ENCODE measurements at places on chromosomes 1 and 21.

- DNase-seq, result no peak
Measured at GRCh38 chr1:169022648-169023047, 83.8 kb upstream of the ATP1B1 start.

DNA sequence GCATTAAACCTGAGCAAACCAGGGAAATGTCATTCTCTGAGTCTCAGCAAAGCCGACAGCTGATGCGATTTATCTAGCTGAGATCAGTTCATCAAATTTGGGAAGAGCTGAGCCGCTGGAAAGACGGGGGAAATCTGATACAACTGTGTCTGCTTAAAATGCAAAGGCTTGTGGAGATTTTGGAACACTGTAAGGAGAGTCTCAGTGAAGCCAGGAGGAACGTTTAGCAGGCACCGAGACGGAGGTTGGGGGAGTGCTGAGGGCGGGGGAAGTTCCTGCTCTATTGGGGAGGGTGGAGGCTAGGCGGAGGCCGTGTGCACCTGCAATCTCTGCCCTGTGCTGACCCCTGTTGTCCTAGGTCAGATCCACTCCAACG is 143.2 kb upstream of the CSF3R start:
- DNase-seq, result no peak

DNA sequence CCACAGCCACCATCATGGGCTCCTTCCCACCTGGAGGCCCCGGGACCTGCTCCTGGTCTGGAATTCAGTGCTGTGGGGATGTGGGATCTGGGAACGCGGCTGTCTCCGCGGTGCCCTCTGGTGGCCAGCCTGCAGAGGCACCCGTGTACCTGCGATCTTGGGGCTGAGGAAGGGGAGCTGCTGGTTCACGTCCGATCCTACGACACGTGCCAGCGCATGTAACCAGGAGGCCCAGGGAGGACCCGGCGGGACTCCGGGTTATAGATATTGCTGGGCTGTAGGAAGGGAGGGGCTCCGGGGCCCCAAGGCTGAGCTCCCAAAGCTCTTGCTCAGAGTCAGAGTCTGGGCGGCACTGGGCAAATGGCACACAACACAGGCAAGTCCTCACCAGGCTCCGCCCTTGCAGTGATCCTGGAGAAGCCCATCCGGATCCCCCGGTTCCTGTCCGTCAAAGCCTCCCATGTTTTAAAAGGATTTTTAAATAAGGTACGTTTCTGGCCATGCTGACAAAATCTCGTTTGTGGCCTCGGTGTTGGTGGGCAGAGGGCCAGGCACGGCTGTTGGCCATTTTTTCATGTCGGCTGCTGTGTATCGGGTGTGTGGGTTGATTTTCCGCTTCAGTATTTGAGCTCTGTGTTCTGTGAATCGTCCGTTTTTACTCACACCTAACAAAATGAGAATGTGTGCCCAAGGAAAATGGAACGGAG is 20.1 kb downstream of the FAAP20 start:
- DNase-seq, result peak; percentile 78

- DNase-seq, result peak; percentile 73
Measured at GRCh38 chr1:168613691-168614231, 37.4 kb downstream of the XCL1 start.

DNA sequence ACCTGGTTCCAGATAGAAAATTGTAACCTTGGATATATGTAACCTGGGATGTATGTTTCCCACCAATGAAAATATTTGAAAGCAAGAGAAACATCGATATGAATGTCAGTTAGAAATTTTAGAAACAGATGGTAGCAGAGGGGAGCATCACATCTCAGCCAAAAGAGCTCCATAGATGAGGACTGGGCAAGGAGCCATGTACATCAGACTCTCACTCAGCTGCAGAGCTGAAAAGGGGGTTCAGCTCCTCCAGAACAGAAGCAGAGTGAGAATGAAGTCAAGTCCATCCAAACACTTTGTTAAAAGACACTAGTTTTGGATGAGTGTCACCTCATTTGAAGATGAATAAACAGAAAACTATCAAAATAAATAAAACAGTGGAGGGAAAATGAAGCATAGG is 202.4 kb downstream of the HMCN1 start:
- DNase-seq, result no peak

DNA sequence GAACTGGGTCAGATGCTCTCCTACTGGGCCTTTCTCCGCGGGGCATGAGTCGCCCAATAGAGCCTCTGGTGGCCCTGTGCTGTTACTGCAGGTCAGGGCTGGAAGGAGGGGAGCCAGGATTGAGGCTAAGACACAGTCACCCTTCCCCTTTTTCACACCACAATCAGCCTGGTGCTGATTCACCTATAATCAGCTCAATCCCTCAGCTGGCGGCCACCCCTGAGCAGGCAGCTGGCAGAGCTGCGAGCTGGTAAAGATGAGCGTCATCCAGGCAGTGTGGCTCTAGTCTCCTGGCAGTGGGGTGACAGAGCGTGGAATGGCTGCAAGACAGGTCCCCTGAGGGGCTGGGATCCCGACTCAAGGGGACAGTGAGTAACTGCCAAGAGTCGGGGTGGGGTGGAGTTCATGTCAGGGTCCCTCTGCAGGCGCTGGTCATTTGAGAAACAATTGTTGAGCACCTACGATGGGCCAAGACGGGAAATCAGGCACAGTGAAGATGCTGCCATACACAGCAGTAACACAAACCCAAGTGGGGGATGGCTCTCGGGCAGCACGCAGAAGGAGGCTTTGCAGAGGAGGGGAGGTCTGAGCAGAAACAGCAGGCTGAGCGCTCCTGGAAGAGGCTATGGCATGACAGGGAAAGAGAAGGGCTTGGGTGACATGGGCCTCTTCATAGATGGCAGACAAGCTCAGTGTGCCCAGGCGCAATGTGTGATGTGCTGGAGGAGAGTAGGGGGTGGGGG is 21.8 kb downstream of the ATF3 start:
- DNase-seq, result peak; percentile 64

- no peak for DNase-seq
Measured at GRCh38 chr1:12340544-12340930, 110.7 kb downstream of the VPS13D start.

GRCh38 chr1:96596226-96596922 is 125.2 kb upstream of the PTBP2 start:
- peak; percentile 26 for DNase-seq

DNA sequence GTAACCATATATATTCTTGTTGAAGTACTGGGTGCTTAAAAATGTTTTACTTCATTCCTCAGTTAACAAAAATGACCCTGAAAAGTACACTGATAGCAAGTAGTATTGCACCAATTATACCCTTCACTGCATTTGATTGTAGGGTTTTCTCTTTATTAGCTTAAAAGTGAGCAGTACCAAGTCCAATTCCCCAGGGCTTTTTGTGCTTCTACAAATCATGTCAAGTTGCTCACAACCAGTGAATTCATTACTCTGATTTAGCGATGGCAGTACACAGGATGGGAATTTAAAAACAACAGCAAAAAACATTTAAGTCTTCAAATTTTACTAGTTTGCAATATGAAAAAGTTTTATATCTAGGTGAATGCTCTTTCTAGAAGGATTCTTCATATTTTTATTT is 436.4 kb downstream of the PTBP2 start:
- peak; percentile 5 for DNase-seq

GRCh38 chr1:217897100-217897499 is 266.0 kb downstream of the SPATA17 start:
- no peak for DNase-seq
